Fibroblast of skin of left biceps (primary cell): ENCODE measurements at places on chromosomes 7 and 10.

DNA sequence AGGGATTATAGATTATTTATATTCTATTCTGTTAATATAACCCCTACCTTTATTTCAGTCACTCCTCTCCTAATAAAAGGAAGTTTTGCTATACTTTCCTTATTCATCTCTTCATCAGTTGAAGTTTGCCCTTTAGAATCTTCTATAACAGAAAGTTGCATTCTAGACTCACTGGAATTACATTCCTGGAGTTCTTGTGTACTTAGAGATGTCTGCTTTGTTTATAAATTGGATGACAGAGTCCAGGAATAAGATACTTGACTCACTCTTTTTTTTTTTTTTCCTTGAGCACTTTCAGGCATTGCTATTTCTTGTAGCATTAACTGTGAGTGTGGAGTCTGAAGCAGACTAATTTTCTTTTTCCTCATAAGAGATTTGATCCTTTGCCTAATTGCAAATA lies 640.8 kb downstream of the XPNPEP1 start:
- peak; percentile 36 for DNase-seq

GRCh38 chr7:135490783-135491182 lies 19.1 kb downstream of the CNOT4 start:
- DNase-seq = no peak

DNA sequence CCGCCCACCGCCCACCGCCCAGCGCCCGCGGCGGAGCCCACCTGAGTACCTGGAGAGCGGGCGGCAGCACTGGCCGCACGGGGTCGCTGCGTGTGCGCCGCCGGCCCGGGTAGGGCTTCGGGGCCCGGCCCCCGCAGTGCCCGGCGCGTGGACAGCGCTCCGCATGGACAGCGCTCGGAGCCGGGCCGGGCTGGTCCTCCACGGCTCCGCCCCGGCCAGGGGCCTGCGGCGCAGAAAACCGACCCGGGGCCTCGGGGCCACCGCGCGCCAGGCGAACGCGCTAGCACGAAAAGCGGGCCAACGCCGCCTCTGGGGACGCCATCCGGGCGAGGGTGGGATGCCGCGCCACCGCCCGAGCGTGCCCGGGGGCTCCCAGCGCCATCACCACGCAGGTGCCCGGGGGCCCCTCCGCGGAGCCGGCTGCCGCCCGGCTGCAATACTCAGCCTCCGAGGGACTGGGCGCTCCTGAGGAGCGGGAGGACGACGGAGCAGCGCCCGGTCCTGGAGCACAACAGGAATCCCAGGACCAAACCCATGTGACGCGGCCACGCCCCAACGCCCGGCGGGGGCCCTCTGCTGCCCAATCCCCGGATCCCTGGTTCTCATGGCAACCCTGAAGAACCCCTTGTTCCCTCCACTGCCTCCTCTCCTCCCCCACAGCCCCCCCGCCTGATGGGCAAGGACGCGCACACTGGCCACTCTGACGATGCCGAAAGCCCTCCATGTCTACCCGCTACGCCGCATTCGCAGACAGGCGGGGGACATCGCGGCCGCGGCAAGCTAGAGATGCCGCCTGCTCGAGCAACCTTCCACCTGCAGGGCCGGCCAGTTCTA lies at the start of gene GRB10:
TSS of gene GRB10 (minus strand) at position 522 of the 834 bp plus-strand sequence. CDS start 50,574 bp downstream, outside the sequence.
- no peak for DNase-seq

DNA sequence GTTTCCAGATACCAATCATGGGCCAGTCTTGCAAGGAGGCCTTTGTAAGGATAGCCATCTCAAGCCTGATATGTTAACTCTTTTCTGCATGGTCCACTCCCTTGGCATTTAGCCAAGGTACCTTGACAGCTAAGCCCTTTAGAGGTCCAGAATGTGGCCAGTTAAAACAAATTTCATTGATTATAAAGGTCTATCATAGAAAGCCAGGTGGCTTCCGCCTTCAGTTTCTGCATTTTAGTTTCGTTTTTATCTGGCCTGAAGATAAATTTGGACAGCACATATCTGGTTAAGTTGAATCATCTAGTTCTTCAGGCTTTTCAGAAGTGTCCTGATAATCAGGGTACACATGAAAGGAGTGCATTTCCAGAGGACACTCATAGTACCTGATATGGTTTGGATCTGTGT lies 30.7 kb downstream of the ANKIB1 start:
- no peak for DNase-seq

- no peak for DNase-seq
Observed at GRCh38 chr10:12212454-12212853, 16.5 kb downstream of the CDC123 start.
